NCI-H748 treated with DMSO at 0.1 percent for 48 hours (cell line): ENCODE measurements at places on chromosomes 11 and 22.

DNA sequence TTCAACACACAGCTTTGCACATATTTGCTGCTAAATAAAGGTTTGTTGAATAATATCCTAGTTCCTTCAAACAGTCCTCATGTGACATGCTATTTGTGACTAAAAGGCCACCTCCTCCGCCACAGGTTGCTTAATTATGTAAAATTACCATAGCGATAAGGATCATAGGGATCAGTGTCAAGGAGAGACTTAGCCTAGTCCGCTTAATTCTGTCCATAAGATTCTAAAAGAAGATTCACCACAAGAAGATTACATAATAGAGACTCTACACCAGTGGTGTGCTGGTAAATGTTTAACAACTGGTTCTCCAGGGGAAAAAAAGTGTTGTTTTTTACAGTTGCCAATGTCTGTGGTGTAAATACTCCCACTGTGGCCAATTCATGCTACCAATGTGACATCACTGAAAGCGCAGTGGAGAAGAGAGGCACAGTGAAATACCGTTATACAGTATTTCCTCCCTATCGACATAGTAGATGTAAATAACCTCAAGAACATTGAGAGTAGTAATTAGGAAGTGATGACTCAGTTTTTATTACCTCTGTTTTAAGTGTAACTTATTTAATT, 4.2 kb upstream of the CHRDL2 start:
- no peak for DNase-seq

- no peak for DNase-seq
Measured at GRCh38 chr11:114713756-114714155, 35.4 kb downstream of the NXPE2 start.

GRCh38 chr11:64230985-64231365, 627 bp downstream of the DNAJC4 start:
- DNase-seq, result no peak

- DNase-seq, result no peak
Measured at GRCh38 chr22:46686221-46687047, 51.6 kb downstream of the CERK start.

- DNase-seq, result no peak
Measured at GRCh38 chr22:46031066-46031465, 54.1 kb upstream of the WNT7B start.

DNA sequence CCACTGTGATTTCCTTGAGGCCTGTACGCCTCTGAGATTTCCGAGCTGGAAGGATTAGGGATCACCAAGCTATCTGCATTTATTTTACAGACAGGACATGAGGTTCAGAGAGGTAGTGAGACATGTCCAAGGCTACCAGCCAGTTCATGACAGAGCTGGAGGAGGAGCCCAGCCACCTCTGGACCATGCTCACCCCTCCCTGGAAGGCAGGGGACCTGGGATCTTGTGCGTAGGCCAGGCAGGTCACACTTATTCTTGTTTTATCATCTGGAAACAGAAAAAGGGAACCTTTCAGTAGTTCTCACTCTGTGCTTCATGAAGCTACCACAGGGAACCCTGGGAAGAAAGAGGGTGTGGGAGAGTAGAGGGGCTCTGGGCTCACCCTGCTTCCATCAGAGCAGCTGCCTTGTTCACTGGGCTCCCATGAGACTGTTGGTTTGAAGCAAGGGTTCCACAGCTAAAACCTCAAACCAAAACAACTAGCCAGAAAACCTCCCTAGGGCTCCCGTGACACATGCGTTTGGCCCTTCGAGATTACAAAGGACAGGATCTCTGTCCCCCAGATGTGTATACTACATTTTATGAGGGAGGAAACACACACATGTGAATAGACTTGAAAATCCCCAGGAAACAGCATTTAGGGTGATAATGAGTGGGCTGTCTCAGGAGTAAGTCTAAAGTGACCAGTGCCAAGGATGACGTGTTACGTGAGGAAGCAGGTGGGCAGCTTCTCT, 106.4 kb downstream of the DSCAML1 start:
- no peak for DNase-seq

DNA sequence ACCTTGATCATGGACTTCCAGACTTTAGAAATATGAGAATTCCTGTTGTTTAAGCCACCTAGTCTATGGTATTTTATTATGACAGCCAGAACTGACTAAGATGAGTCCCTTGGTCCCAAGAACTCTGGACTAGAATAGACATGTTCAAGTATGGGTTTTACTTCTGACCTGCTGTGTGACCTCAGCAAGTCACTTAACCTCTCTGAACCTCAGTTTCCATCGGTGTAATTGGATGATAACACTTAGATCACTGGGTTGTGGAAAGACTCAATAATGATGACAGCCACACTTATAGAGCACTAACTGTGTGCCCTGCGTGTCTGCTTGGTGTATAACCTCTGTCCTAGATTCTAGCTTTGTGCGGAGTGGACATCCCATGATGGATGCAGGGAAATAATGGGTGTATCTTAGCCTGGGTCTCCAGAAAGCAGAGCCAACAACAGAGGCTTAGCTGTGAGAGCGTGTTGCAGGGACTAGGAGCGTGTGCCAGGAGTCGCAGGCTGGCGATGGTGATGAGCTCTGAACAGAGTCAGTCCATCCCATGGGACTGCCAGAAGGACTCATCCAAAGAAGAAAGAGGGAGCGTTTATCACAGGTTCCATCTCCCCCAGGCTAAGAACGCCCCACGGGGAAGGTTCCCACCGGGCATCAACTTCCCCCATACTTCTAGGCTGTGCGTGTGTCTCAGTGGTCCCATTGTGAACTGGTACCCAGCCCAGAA, 93.2 kb upstream of the TP53I11 start:
- DNase-seq, result no peak

DNA sequence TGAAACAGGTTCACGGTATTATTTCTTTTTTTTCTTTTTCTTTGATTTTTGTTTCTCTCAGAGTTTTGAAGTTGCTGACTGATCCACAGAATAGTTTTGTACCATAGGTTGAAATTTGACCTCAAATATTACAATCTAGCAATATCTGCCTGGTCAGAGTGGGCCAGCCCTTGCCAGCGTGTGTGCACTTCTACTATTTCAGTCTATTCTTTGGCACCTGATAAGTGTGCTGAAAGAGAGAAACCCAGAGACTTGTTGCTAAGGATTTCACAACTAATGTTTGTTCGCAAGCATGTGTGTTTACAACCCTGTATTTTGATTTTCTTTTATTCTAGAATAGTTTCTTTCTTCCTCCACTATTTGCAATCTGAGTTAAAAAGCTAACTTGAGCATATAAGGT, 1125.2 kb upstream of the CNTN5 start:
- no peak for DNase-seq

DNA sequence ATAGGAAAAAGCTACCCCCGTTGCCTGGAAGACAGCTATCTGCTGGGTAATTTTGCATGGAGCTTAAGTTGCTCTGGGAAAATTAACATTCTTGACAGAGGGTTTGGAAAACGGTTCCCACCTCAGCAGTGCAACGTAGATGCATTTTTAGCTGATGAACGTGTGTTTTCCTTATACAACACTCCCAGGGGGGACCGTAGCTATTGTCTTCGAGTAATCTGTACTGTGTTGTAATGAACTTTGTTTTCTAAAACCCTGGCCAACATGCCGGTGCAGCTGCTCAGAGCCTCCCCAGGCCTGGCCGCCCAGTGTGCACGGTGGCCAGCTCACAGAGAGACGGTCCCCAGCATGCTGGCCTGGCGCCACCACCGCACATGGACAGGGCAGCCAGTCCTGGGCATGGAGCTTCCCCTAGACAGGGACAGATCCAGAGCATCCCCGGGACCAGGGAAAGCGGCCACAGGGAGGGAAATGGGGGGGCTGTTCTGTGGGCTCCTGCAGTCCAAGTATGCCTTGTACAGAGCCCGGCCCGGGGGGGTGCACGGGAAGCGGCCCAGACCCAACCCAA, 2.2 kb downstream of the TNNT3 start:
- no peak for DNase-seq

DNA sequence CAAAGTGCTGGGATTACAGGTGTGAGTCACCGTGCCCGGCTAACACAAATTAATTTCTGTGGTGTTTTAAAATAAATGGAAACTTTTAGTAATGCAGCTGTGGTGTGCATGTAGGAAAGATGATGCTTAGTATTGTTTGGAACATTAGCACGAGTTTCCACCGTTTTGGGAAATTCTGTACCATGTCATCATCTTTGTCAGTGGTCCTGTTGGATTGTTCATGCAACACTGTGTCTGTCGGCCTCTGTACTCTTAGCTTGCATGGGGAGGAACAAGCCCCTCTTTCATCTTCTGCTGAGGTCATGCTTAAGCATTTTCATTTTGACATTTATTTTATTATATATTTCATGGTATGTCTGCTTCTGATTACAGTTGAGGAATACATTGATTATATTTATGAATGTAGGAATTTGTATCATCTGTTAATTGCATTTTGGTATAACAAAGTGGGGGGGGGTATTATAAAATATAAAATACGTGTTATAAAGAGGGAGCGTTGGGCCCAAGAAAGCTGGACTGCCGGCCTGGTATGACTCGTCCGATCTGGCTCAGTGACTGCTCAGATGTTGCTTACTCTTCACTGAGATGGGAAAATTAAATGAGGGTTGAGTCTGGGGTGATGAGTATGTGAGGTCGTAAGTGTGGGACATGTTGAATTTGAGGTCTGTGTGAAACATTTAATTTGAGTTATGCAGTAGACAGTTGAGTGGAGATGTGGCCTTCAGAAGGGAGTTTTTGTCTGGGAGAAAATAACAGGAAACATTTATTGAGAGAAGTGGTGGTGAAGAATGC, 28.7 kb downstream of the CECR2 start:
- no peak for DNase-seq

DNA sequence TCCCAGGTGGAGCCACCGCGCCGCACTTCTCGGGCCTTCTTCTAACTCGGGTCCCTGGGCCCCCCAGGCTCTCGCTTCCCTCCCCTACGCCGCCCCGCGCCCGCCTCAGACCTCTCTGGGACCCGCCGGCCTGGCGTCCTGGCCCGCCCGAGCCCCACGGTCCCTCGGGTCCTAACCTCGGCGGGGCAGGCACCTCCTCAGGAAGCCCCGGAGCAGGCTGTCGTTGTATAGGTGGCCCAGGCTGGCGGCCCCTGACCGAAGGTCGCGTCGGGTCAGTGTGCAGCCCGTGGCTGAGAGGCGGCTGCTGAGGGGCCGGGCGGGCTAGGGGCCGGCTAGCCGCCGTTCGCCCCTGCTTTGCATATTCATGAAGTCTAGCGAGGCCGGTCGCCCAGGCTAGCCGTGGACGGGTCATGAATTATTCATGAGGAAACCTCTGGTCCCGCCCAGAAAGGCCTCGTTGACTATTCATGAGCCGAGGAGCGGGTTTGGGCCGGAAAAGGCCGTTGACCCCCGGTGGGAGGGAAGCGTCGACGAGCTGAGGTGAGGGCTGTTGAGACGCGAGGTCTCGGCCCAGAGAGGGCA, at the start of gene HORMAD2:
TSS of gene HORMAD2 (plus strand) at position 513 of the 582 bp plus-strand sequence. CDS start 13,489 bp downstream, outside the sequence.
- DNase-seq, result no peak
